Common myeloid progenitor, CD34-positive (primary cell): ENCODE measurements at places on chromosomes 13 and 19.
A peak's percentile ranks its signal among the peaks of the same experiment; 100 is the strongest.

- no peak for DNase-seq
Measured at GRCh38 chr19:53980539-53981375, 10.7 kb upstream of the CACNG6 start.

- DNase-seq, result no peak
Measured at GRCh38 chr13:30364133-30364532, 56.8 kb upstream of the KATNAL1 start.

GRCh38 chr13:77309254-77309653 is 17.6 kb downstream of the MYCBP2 start:
- DNase-seq, result no peak

DNA sequence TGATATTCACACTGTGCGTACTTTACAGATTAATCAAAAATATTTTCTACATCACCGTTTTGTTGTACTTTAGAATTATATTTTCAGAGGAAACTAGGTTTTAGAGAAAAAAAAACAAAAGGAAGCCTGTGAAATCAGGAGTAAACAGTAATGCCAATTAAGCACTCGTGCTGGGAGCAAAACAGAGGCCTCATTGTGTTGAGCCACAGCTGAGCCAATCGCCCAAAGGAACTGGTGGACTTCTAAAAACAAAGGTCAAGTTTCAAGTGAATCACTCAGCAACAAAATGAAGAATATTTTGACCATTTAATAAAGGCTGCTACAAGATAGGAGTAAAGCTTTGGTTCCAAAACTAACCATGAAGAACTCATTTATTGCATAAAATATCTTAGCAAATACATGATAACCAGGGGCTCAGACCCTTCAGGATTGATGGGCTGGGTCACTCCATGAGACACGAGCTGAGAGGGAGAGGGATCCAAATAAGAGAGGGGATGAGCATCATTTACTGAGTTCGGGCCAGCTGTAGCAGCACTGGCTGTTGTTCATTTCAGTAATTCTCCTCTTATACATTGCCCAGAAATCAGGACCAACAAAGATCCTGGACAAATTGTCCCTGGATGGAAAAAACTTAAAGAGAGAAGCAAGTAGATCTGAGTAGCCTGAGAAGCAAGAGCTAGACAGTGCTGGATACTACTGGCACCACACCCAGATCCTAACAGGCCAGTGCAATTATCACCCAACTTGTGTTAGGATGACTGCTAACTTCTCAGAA is 8.3 kb upstream of the NALCN start:
- DNase-seq, result no peak

- DNase-seq, result peak; percentile 86
Measured at GRCh38 chr19:54231077-54231931, 8.5 kb upstream of the LILRB3 start.
